Choroid plexus epithelial cell (primary cell): ENCODE measurements at places on chromosomes 3 and 15.

GRCh38 chr3:8607234-8608040 lies 37.2 kb downstream of the SSUH2 start:
- DNase-seq = peak; percentile 93

- DNase-seq = no peak
Measured at GRCh38 chr3:107633327-107634098, 110.8 kb downstream of the BBX start.

DNA sequence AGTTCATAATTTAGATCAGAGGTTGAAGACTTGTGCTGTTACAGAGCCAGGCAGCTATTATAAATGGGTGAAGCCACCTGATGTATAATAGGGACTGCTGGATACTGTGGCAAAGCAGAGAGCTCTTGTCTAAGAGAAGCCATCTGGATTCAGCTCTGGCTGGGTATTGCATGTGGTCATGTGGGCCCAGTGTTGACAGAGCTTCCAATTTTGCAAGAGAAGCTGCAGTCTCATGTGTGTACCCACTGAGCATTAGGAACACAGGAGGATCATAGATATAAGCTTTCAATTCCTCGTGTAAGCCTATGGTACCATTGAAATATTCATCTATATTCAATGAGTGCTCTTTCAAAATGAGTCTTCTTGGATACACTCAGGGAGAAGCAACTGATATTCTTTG lies 303.9 kb upstream of the SLCO3A1 start:
- DNase-seq = no peak

DNA sequence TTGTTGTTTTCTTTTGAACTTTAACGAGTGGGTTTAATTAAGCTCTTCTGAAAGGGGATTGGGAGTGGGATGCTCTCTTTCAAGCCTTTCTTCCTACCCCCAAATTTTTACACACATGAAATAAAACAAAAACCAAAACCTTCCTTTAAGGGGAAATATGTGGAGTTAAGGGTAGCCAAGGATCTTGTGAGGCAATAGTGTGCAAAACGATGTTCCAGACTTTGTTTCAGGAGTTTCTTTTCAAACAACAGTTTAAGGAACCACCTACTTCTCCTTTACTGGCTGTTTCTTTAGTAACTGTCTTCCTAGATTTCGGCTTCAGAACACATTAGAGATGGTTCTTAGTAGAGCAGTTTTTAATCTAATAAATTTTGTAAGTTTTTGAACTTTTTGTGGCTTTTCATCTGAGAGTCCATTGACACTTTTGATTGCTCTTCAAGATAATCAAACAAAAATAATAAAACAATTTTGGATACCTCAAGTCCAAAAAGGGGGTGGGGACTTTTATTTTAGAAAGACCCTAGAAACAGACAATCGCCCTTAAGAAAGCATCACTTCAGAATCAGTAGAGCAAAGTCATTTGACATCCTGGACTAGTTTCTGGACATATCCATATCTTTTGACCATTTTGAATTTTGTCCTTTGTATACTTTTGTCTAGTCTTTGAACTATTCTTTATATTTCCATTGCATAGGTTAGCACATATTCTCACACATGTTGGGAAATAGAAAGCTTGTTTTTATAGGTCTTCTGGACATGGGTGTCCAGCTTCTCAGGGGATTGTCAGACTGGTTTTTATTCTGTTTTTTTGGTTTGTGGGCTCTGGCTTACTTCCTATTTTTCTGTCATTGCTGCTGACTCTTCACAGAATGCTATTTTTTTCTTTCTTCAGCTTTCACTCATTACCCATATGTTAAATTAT lies 6.0 kb downstream of the DIPK2A start:
- peak; percentile 62 for DNase-seq

GRCh38 chr15:91061997-91062396 lies 38.1 kb upstream of the SV2B start:
- DNase-seq = no peak
